ENCODE measurements at places on chromosomes 12 and 14.
A peak's percentile ranks its signal among the peaks of the same experiment; 100 is the strongest.

DNA sequence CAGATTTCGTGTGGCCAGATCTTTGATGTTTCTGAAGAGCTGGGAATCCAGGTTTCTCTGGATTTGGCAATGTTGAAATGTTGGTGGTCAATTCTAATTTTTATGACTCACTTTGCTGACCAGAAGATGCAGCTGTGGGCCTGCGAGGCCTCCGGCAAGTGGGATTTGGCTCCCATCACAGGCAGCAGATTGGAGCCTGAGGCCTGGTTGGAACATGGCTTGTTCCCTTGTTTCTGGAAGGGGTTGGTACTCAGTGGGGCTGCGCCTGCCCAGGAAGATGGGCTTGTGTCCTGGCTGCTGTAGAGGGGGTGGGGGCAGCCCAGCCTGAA lies 23.1 kb downstream of the FBRSL1 start:
- no peak for DNase-seq

GRCh38 chr14:105055736-105056302 lies 9.4 kb downstream of the GPR132 start:
- DNase-seq = no peak

- DNase-seq = peak; percentile 33
Observed at GRCh38 chr12:63814146-63814772, 30.2 kb upstream of the SRGAP1 start.

GRCh38 chr14:35576856-35577255 lies 42.9 kb downstream of the INSM2 start:
- no peak for DNase-seq

DNA sequence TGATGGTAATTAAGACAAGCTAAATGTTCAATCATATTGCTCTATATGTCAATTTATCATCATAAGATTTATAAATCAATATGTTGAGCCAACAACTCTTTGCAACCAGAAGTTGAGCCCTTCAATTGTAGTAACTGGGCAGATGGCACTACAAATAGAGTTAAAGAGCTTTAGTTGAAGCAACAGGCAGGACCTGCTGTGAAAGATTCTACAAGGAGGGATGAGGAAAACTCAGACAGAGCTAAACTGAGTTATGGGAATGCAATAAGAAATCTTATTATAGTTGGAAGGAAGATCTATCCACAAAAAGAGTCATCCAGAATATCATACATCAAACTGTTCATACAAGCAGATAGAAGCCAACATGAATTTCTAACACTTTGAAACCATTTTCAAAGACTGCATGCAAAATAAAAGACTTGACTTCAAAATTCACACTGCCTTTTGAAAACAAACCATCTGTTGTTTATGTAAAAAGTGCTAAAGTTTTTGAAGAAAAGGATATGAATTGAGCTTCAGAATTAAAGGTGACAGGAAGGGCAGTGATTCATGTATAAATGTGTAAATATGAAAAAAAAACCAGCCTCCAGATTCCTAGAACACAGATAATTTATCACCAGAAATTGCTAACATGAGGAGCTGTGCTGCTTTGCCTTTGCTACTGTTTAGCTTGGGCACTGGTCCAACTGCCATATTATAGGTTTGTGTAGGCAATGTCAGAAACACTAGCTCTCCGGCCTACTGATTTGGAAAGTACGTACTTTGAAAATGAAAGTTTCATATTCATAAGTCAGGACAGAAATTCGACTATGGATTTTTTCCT lies 133.2 kb downstream of the SLC35F4 start:
- no peak for DNase-seq

DNA sequence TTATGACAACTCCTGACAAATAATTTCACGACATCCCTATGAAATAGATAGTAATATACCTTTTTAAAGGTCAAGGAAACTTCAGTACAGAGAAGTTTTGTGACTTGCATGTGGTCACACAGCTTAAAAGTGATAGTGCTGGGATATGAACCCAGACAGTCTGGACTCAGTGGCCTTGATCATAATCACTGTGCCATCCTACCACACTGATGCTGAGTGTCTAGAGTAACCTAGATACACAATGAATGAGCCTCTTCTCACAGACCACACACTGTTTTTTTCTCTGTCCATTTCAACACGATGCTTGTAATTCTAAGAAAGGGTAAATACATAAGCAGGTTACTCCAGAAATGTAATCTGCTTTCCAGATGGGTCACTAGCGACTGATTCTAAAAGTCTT lies 88.2 kb downstream of the SYNE2 start:
- peak; percentile 23 for DNase-seq

DNA sequence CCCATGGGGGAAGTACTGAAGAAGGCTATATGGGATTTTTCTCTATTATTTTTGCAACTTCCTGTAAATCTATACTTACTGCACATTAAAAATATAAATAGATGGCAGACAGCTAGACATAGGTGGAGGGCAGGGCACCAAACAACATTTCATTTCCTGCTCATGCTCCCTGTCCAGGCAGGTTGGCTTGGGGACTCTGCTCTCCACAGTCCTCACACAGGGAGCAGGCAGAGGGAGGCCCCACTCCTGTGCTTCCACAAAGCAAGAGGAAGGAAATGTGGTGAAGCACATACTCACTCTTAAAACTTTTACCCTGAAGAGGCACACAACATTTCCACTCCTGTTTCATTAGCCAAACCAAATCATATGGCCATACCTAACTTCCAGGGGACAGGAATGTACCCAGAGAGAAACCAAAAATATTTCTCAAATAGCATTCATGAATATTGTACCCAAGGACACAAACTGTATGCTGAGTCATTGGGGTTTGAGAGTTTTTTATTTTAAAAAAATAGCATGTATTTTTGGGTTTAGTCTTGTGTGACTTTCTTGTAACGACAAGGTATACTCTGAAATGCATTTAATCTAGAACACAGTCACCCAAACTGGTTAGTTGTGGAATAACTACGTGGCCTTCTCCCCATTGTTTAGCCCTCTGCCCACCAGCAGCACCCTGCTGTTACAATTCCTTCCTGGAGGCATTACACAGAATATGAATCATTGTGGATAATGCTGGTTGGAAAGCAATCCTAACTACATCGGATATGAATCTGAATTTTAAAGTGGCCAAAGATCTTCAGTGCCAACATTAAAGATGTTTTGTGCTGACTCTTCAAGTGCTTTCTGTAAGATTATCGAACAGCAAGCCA lies 40.9 kb downstream of the RTN1 start:
- no peak for DNase-seq

DNA sequence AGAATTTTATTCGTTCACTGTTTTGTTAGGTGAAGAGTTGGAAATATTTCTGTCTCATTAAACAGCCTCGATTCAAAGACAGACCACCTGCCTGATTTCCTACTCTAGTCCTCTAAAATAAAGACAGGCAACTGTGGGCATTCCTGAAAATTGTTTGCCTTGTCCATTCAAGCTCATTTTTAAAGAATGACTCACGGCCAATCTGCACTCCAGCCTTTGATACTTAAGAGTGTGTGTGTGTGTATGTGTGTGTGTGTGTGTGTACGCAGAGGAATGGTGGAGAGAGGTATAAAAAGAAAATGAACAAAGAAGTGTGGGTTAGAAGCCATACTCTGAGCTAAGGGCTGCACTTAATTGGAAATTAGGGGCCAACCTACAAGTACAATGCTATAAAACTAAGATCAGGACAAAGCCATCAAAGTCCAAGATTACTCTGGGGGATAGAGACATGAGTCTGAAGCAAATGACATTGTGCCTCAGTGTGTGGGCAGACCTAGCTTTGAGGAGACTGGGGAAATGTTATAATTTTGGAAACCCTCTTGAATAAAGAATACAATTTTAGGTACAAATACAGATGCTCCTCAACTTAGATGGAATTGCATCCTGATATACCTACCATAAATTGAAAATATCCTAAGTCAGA lies 45.6 kb upstream of the SOCS2 start:
- DNase-seq = no peak

DNA sequence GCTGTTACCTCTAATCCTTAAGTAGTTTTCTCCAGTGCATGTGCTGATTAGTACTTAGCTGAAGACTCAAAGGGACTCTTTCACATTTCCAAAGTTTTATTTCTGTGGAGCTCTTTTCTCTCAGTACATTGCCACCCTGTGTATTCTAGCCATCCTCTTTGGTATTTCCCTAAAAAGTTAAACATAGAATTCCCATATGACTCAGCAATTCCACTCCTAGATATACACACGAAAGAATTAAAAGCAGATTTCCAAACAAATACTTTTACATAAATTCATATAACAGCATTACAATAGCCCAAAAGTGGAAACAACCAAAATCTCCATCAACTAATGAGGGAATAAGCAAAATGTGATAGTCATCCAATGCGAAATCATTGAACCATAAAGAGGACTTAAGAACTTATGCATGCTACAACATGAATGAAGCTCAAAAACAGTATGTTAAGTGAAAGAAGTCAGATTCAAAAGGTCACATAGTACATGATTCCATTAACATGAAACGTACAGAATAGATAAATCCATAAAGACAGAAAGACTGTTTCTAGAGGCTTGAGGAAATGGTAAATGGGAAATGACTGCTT lies 9.0 kb upstream of the NOVA1 start:
- no peak for DNase-seq

GRCh38 chr12:132204063-132204792 lies 60.0 kb downstream of the NOC4L start:
- DNase-seq = no peak

DNA sequence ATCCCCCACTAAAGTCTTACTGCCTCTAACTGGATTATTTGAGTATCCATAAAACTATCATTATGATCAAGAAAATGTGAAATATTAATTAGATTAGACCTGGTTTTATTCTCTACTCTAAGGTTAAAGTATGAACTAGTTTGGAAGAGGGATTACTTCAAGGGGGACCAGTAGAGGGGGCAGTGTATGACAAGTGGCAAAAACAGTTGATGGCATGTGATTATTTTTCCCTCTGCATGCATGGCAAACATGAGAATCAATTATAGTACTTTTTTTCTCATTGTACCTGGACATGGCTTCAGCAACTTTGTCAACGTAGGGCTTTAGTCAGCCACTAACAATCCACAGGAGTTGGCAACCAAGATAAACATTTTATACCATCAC lies 145.0 kb upstream of the SLC38A2 start:
- DNase-seq = no peak

DNA sequence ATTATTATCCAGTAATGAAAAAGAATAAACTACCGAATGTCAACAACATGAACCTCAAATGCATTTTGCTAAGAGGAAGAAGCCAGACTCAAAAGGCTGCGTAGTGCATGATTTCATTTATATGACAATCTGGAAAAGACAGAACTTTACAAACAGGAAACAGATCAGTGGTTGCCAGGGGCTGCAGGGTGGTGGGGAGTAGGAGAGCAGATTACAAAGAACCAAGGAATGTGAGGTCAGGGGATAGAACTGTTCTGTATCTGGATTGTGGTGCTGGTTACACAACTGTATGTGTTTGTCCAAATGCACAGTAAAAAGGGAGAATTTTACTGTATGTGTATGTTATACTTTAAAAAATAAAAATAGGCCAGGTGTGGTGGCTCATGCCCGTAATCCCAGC lies 89.7 kb upstream of the MYL2 start:
- no peak for DNase-seq

DNA sequence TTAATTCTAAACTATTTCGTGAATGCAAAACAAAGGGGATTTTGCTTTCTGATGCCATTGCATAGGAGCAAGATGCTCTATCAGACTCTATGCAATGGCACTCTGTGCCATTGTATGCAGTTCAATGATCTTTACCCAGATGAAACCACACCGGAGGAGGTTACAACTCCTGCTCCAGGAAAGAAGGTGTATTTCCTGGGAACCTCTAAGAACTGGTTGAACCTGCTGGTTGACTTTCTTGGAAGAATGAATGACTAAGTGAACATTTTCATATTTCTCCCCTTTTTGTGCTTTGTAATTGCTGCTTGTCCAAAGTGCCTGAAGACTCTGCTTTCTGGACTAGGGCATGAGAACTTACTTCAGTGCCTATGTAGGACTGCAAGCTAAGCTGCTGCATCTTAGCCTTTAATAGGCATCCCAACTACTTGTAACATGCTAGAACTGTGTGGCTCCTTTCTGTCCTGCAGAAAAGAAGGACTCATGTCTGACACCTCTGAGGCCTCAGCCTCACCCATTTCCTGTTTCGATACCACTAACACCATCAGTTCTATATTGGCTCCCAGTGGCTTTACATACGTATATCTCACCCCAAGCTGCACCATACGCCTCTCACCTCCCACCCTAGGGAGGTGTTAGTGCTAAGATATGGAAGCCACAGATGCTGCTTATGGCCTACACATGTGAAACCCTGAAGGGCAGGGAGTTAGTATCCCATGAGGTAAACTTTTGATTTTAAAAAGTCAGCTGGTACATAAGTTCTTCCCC lies 193.5 kb upstream of the CNOT2 start:
- peak; percentile 37 for DNase-seq

- DNase-seq = no peak
Observed at GRCh38 chr14:91585856-91586255, 75.7 kb upstream of the PPP4R3A start.

DNA sequence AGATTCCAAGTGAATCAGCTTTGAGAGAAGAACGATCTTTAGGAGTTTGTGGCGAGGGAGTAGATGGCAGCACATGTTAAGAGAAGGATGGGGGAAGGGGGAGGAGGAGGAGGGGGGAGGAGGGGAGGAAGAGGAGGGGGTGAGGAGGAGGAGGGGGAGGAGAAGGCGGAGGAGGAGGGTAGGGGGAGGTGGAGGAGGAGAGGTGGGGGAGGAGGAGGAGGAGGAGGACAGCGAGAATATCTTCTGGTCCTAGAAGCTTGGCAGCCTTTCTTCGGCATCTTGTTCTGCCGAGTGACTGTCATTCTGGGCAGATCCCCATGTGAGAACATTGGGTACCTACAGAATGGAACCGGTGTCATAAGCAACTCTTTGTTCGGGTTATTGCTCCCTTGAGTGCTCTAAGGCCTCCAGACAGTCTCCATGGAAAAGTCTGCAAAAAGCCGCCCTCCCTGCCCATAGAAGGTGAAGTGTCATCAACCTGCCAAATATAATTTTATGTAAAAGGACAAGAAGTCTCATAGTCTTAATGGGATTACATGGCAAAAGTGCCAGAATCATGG lies 6.9 kb downstream of the RFC5 start:
- DNase-seq = no peak

- DNase-seq = no peak
Observed at GRCh38 chr12:112243255-112244110, 118.1 kb downstream of the TRAFD1 start.

GRCh38 chr14:70919774-70920173 lies 12.5 kb downstream of the PCNX1 start:
- DNase-seq = peak; percentile 49

GRCh38 chr12:119372540-119372939 lies 38.0 kb downstream of the CCDC60 start:
- no peak for DNase-seq

DNA sequence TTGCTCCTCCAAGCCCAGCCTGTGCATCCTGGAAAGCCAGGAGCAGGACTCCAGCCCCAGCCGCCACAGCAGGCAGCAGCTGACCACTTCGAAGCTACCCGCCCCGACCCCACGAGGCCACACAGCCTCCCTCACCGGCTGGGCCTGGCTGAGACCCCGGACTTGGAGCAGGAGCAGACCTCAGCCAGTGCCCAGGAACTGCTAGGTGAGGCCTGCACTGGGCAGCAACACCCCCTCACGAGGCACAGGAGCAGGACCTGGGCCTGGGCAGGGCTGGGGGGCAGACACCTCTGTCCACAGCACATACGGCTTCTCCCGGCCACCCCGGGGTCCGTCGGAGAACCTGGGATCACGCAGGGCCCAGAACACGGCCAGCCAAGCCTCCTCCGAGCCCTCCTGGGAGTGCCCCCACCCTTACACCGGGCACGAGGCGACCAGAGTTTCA lies 137.4 kb upstream of the C14orf180 start:
- DNase-seq = no peak
